ENCODE measurements at places on chromosomes 3 and 15.

DNA sequence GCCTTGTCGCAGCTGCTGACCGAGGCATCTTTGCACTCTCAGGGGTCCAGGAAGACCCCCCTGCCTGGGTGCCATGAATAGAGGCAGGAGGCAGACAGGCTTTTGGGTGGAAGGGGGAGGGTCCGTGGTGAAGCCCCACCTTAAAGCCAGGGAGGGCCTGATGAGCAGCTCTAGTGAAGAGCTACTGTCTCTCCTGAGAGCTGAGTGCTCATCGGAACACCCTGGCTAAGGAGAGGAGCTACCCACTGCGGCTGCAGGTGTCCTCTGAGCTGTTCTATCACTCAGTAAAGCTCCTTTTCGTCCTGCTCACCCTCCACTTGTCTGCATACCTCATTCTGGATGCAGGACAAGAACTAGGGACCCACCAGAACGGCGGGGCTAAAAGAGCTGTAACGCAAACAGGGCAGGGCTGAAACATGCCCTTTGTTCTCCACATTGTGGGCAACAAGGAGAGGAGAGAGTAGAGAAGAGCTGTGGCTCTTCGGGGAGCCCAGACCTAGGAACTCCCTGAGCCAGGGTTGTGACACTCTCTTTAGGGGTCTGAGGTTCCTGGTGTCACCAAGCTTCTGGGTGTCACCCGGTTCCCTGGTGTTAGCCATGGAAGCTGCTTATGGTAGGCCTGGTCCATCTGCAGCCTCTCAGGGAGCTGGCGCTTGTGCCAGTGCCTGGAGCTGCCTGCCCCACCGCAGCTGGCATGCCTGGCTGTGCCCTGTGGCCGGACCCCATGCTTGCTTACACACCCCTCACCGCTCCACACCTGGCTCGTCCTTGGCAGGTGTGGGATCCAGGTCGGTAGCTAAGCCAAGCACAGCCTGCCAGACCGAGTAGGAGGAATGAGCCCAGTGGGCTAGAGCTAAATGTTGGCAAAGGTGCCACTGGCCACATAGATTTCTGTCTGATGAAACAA, 26.2 kb upstream of the TFG start:
- no peak for DNase-seq

DNA sequence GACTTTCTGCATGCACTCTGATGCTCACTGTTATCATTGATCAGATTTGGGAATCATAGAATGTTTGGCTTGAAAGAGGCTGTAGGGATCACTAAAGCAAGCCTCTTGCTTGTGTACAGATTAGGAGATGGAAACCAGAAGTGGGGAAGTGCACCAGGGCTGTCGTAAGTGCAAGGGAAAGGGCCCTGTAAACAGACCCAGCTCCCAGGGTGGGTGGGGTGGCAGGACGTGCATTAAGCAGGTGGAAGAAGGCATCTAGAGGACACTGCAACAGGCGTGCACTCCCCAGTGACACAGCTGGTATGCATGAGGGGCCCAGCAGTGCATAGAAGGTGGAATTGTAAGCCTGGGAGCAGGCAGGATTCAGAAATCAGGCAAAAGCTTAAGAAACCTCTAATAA, 58.0 kb upstream of the SLC7A14 start:
- no peak for DNase-seq

DNA sequence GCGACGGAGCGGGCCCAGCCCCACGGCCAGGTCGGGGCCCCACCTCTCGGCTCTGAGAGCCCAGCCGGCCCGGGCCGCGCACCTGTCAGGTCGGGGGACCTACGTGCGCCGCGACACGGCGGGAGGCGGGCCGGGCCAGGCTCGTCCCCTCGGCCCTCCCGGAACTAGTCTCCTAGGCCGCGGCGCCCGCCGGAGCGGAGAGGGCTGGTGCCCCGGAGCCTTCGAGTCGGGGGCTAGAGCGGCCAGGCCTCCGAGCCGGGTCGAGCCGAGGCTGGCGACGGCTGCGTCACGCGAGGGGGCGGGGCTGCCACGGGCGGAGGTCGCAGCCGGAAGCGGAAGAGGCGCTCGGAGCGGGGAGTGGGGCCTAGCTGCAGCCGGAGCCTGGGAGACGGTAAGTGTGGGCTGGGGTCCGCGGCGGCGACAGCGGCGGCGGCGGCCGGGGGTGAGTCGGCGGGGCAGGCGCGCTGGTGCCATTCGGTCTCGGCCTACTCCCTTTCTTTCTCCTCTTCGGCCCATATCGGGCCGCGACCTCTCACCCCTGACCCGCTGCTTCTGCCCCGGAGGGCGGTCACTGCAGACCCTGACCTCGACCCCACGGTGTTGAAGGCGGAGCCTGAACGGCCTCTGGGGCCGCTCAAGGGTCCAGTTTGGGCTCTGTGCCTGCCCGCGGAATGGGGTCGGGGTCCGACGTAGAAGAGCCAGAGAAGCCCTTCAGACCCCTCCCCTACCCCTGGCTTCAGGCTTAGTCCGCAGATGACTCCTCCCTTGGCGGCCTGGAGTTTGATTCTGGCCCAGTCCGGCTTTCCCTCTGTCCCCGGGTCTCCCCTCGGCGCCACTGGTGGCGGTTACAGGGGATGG, at the start of gene CLK3:
Gene CLK3, plus strand, starts transcription at position 329 of the 858 bp plus-strand sequence. CDS start 3,361 bp downstream, outside the sequence.
- peak; percentile 99 for DNase-seq

DNA sequence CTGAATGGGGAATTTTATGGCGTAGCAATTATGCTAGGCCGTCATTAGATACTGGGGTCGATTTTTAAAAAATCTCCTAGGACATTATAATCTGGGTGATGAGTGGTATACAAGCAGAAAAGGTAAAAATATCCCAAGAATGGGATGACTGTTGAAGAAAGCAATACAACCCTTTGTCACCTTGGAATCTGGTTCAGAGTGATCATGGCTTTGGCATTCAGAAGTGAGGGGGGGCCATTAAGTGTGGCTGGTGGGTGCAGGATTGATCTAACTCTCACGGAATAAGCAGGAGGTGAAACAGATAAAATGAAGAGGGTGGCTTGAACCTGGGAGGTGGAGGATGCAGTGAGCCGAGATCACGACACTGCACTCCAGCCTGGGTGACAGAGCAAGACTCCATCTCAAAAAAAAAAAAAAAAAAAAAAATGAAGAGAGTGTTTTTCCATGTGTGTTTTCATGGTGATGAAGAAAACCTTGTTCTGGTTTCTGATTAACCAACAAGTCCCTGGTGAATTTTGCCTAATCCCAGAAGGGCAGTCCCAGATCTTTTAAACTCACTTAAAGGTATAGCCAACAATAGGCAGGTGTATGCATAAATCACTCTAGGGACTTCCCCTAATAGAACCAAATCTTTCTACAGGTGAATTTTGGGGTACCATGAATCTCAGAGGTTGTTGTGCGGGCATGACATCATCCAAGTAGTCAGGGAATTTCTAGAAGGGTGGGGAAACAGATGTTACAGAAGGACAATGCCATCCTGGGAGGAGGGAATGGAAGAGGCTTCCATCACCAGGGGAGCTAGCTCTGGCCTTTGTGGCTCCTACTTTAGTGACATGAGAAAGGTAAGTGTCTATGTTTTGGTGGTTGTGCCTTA, 3.1 kb upstream of the RAD54L2 start:
- DNase-seq = no peak

- DNase-seq = no peak
These were observed 42.4 kb upstream of the RHO start for GRCh38 chr3:129485721-129486663.

DNA sequence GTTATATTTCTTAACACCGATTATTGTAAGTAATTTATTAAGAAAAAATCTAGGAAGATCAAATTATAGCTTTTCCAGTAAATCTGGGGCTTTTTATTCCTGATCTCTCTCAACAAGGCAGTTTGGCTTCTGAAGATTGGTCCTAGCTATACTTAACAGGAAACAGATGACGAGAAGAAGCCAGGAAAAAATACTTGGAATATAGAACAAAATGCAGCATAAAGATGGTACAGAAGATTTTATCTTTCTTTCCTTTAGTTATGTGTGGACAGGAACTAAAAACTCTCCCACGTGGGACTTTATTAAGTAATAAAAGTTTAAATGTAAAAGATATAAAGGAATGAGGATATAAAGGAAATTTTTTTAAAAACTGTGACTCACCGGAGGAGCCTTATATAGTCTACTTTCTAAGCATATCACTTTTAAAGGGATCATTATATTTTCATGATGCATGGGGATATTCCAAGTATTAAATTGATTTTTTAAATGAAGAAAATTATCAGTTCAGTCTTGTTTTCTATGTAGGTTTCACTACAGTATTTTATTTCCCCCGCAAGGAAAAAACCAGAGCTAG, 8.2 kb downstream of the B3GNT5 start:
- DNase-seq = no peak
